ENCODE measurements at places on chromosomes 2 and 18. TPM values are rescaled to one million over a fixed set of nuclear protein-coding genes. Genes with fewer than 3 reads are reported as not detected.

Gene UGT1A10
- 6.9 TPM for total RNA-seq

Gene TDRD15
- not detected for total RNA-seq

Gene NAGK
- total RNA-seq: 200 TPM

Gene TMEM150A
- total RNA-seq: 7.9 TPM

Gene CGREF1
- 0.96 TPM for total RNA-seq

Gene SLC5A7
- not detected for total RNA-seq

Gene HOXD9
- total RNA-seq: 1.1 TPM

Gene CFAP221
- total RNA-seq: not detected

Gene PIEZO2
- 0.76 TPM for total RNA-seq

Gene IL1RN
- total RNA-seq: 871 TPM

Gene DOK6
- total RNA-seq: 0.04 TPM

Gene LCT
- total RNA-seq: not detected

Gene HNMT
- 2.5 TPM for total RNA-seq

Measured in esophagus mucosa (tissue), 1 donor.